Activated T-helper 9 cell treated with anti-CD3 and anti-CD28 coated beads, Interleukin-2, amount 50 U/mL, for 16 hours (primary cell): ENCODE measurements at places on chromosomes 12 and 14.

GRCh38 chr14:92247341-92247740 is 75.6 kb upstream of the SLC24A4 start:
- no peak for DNase-seq

- no peak for DNase-seq
Observed at GRCh38 chr12:67457778-67458665, 188.9 kb downstream of the CAND1 start.

DNA sequence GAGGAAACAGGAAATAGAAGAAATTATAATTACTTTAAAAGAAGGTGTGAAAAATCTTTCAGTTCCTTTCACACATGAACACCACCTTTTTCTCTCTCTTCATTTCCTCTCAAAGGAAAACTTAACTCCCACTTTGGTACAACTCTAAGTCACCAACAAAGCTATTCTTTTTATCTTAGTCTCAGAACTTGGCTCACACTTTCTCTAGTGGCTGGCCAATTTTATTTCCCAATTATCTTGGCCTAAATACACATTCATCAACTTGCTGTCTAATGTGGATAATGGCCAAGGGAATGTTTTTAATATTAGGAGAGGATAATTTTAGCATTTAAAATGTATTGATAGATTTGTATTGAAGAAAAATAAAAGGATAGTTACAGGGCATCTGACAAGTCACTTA is 64.5 kb upstream of the NAV3 start:
- DNase-seq = no peak

- DNase-seq = peak; percentile 12
Observed at GRCh38 chr14:68695326-68695768, 97.5 kb downstream of the ZFP36L1 start.

GRCh38 chr12:13937735-13938134 is 43.7 kb downstream of the GRIN2B start:
- DNase-seq = no peak

GRCh38 chr14:100819829-100820475 is 6.0 kb upstream of the MEG3 start:
- no peak for DNase-seq
